Naive thymus-derived CD8-positive, alpha-beta T cell (primary cell): ENCODE measurements at places on chromosomes 1 and 21. TPM values are rescaled to one million over a fixed set of nuclear protein-coding genes. Genes with fewer than 3 reads are reported as not detected.

Gene SPRR2F
- not detected for total RNA-seq

Gene FAM131C
- not detected for total RNA-seq

Gene FALEC
- total RNA-seq = 1.9 TPM

Gene LRRN2
- not detected for total RNA-seq

Gene RRAGC
- 26.4 TPM for total RNA-seq

Gene FCER1A
- not detected for total RNA-seq

Gene ADORA3
- total RNA-seq = 0.62 TPM

Gene TCHHL1
- not detected for total RNA-seq

Gene AGMAT
- 11.3 TPM for total RNA-seq

Gene FCGR3B
- total RNA-seq = not detected

Gene GPR37L1
- total RNA-seq = not detected

Gene SPATA45
- not detected for total RNA-seq

Gene ABCG1
- total RNA-seq = 1.4 TPM

Gene SORT1
- 2.5 TPM for total RNA-seq

Gene IGSF9
- total RNA-seq = 0.21 TPM

Gene HUNK
- 0.23 TPM for total RNA-seq

Gene KIF14
- 0.10 TPM for total RNA-seq
